ENCODE measurements at places on chromosomes 7 and 10.

- DNase-seq: no peak
Observed at GRCh38 chr7:43803865-43804264, 45.4 kb downstream of the BLVRA start.

GRCh38 chr7:531777-532176, 12.1 kb upstream of the PDGFA start:
- no peak for DNase-seq

GRCh38 chr10:17904564-17904963, 47.2 kb upstream of the SLC39A12 start:
- DNase-seq: no peak

- DNase-seq: no peak
Observed at GRCh38 chr10:71691405-71691804, 28.2 kb downstream of the C10orf105 start.

DNA sequence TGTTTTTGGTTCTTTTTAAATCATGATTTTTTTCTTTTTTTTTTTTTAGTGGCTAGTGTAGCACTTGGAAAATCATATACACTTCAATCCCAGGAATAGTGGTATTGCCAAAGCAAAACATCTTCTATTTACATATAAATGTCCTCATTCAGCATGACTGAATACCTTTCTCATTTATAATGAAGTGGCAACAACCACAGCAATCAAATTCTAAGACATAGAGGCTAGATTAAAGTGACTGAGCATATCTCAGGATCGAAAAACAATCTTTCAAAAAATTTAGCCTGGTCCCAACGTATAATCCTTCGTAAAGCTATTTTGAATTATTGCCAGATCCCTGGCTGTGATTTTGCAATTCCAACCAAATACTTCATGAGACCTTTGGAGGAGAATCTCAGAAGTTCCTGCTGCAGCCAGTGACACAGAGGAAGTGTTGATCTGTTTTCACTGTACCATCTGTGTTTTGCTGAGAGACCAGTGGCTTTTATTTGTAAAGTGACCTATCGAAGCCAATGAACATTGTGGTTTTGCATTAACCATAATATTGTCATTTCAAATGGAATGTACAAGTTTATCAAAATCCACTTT, 29.8 kb upstream of the SP8 start:
- no peak for DNase-seq

Measured in K562 (cell line).